ENCODE measurements at places on chromosomes 6 and 20.
A peak's percentile ranks its signal among the peaks of the same experiment; 100 is the strongest.

DNA sequence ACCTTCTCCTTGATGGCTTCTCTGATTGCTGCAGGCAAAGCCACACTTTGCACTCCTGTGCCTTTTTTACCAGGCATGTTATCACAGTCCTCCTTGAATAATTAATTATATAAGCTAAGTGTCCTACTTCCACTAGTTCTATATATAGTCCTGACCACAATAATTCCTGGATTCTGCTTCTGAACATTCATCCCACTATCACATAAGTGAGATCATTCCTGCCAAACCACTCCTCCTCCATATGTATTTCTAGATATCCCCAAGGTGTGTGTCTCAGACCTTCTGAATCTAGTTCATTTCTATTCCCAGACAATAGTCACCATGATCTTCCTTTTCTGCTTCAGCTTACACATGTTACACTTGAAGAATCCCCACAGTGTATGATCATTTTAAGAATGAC is 1237.5 kb upstream of the MAP3K7 start:
- DNase-seq, result no peak

DNA sequence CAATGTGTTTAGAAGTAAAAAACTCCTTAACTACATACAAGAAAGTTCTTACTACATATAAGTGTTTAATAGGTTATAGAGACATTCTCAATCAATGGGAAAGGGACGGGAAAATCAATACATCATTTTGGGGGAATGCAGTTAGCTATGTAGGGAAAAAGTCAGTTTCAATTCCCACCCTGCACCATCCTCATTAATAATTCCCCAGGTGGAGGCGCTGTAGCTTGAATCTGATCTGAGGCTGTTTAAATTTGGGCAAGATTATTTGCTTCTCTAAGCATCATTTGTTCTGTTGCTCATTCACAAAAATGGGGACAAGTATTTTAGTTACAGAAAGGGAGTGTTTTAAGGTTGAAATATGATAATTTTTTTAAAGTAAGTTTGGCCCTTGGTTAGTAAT is 19.1 kb downstream of the OLIG3 start:
- DNase-seq, result no peak

- no peak for DNase-seq
Measured at GRCh38 chr6:70298068-70298467, 4.8 kb downstream of the COL9A1 start.

DNA sequence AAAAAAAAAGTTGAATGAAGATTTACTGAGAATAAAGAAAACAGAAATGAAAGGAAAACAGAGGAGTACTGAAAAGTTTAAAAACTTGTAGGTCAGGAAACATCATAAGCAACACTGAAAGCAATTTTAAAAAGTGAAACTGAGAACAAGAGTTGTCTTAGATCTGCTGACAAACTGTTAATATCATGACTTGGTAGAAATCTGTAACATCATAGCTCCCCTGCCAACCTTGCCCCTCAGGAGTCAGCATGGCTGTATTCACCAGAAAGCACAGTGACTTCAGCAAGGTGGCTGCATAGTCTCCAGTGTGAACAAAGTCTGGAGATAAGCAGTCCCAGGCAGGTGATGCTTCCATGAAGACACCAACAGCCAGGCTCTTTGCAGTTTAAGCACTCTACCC is 5.3 kb downstream of the NAA20 start:
- no peak for DNase-seq

DNA sequence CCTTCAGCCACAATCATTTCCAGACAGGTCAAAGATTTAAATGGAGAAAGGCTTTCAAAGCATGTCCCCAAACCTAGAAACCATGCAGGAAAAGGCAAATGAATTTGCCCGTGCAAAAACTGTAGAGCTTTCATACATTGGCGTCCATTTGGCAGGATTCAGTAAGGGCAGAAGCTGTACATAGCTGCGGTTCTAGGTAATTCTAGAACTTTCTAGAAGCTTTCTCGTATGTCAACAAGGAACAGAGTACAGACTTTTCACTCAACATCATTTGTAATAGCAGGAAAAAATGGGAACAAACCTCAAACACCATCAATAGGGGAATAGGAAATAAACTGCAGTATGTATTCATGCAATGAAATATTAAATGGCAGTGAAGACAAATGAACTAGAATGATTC is 11.1 kb upstream of the MAPK13 start:
- no peak for DNase-seq

GRCh38 chr6:165055231-165055630 is 254.2 kb downstream of the C6orf118 start:
- DNase-seq, result peak; percentile 55

GRCh38 chr20:10524034-10524476 is 89.0 kb downstream of the SLX4IP start:
- DNase-seq, result peak; percentile 22

DNA sequence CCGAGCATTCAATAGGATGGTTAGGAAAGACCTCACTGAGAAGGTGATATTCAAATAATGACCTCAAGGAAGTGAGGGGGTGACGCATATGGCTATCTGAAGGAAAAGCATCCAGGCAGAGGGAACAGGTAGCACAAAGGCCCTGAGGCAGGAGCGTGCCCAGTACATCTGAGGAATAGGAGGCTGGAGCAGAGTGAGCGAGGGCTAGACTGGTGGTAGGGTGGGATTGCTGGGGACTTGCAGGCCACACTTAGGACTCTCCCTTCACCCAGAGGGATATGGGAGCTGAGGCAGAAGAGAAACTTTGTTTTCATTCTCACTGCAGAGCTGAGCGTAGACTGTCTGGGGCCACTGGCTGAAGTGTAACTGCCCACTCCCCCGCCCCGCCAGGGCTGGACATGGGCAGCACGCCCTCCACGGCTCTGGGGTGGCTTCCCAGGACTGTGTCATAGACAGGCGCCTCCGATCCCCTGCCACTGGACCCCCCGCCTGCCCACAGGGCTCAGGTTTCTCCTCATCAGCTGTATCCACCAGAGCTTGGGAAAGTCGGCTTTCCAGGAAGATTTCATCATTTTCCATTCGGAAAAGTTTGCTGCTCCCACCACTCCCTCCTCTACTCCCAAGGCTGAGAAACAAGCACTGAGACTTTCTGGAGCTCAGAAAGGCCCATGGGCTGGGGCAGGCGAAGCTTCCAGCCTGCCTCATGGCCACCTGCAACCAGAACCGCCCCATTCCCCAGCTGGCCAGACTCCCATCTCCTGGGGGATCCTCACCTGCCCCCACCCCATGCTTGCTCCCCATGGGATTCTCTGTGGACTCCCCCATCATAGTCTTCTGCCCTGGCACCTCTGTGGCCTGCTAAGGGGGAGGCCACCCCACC is 142.6 kb downstream of the MRPL14 start:
- no peak for DNase-seq

GRCh38 chr6:1538369-1538768 is 71.3 kb upstream of the FOXC1 start:
- DNase-seq, result no peak

- DNase-seq, result no peak
Measured at GRCh38 chr6:67011441-67011840, 1304.4 kb upstream of the EYS start.

DNA sequence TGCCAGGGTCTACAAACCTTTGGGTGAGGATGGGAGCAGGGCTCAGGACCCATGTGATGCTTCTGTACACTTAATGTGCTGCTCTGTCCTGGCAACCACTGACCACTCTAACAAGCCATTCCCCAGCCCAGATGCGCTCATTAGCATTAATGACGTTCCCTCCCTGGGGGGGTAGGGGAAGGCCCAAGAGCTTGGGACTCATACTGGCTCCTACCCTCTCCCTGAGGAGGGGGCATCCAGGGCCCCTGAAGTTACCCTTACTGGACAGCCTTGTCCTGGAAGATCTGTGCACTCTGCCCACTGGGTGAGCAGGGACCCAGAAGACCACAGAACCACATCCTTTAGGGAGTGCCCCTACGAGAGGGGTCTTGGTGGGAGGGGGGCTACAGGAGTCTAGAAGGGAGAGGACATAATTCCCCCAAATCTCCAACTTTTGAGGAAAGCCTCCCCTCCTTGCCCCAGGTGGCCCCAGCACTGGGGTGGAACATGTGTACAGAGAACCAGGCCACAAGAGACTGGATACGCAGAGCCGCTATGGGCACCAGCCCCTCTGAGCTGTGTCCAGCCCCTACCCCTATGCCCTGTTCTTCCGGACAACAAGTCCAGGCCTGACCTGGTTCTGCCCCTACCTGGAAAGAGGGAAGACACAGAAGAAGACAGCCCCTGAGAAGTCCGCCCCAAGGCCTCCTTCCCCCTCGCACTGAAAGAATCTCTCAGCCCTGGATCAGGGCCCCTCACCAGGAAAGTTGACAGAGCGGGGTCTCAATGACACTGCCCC is 1.4 kb downstream of the TEAD3 start:
- DNase-seq, result no peak

GRCh38 chr20:14336686-14337085 is 726 bp downstream of the FLRT3 start:
- no peak for DNase-seq

GRCh38 chr6:151209071-151209831 is 30.5 kb upstream of the AKAP12 start:
- DNase-seq, result no peak

- no peak for DNase-seq
Measured at GRCh38 chr20:48938670-48939069, 17.2 kb downstream of the ARFGEF2 start.

- no peak for DNase-seq
Measured at GRCh38 chr6:64486578-64487351, 851.2 kb downstream of the PHF3 start.

DNA sequence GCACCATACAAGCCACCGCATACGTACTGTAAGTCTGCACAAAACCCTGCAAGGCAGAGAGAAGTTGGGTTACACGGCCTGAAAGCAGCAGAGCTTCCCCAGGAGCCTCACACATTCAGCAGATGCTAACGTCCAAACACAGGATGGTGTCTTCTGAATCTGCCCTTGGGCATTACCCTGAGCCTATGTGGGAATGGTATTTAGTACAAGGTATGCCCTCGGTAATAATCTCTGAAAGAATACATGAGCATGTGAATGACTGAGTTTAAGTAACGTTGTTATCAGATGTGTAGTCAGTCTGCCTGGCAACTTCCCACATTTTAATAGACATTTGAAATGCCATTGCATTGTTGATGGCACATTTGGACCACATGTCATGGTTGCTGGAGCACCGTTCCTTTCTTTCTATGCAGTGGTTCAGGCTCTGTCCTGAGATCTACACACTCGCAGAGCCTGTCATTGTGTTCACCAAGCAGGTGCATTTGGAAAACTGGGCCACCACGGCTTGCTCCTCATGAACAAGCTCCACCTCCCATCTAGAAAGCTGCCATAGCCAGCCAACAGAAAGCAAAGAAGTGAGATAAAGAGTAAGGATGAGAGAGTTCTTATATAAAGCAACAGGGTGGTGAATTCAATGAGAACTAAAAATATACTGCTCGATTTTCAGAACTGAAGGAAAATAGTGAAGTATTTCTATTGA is 136.5 kb upstream of the GGTLC1 start:
- no peak for DNase-seq

DNA sequence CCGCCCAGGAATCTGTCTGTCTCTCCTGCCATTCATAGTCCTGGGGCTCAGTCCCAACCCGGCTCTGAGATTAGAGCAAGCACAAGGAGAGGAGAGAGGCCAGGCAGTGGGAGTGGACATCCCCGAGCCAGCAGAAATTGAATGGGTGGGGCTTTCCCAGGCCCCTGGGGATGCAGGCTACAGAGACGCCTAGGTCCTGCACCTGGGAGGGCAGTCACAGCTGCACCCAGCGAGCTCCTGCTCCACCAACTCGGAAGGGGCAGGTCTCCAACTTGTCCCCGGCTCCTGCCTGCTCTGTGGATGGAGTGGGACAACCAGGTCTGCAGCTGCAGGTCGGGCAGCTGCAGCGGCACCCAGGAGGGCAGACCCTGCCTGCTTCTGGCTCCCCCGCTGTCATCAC is 11.1 kb upstream of the AIG1 start:
- no peak for DNase-seq

DNA sequence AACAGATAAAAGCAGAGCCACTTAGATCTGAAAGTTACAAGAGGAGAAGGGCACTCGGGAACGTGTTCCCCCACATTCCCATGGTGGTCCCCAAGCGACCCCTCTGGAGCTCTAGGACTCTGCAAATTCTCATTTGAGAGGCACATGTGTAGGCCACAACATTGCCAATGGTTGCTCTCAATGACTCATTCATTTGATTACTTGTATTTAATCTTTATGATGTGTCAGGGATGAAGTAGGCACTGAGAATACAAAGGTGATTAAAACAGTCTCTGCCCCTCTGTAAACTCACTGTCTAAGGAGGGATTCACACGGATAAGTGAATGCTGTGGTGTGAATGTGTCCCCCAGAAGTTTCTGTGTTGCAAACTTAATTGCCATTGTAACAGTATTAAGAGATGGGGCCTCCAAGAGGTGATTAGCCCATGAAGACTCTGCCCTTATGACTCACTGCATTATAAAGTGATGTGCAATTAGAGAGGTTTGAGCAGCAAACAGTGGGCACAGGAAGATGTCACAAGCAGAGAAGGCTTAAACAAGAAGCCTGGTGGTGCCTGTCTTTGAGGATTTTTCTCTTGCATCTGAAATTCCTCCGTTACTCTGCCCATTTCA is 34.0 kb upstream of the TRAM2 start:
- no peak for DNase-seq

- no peak for DNase-seq
Measured at GRCh38 chr6:44642349-44642748, 254.8 kb downstream of the CDC5L start.

DNA sequence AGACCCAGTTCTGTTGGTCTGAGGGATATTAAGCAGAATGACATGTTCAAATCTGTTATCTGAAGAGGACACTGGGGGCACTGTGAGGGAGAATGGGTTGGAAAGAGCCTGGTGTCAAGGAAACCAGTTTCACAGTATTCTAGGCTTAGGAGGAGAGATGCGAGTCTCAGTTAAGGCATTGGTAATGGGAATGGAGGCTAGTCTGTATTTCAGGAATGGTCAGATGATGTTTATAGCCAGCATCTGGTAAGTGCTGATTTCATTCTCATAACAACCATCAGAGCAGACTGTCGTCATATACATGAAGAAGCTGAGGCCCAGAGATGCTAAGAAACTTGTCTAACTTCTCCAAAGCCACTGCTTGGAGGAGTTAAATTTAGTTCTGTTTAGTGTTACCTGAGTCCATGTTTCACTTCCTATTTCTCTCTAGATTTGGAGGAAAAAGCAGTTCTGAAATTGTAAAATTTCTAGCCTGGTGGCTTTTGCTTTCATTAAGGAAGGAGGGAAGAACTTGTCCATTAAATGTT is 242.0 kb downstream of the ARID1B start:
- no peak for DNase-seq

DNA sequence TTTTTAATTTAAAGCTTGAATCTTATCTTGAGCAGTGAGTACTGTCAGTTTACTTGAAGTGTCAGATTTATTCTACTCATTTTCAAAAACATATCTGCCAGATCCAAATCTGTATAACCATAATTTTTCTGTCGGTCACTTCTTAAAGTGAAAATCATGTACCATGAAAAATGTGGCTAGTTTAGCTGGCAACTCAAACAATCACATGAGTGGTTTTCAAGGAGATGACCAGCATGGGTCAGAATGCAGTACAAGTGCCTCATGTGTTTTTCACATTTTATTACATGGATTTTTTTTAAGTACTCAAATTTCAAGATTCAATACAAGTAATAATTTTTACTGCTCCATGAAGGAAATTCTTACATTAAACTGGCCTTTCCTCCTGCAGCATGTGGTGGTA is 11.0 kb upstream of the SAMD5 start:
- DNase-seq, result no peak
